Cortex of kidney (tissue), 1 donor: ENCODE measurements at places on chromosomes 5 and 9.

GRCh38 chr9:136201609-136202453, 3.1 kb downstream of the LHX3 start:
- DNase-seq = no peak

GRCh38 chr9:133701981-133702797, 36.0 kb downstream of the SARDH start:
- no peak for DNase-seq

DNA sequence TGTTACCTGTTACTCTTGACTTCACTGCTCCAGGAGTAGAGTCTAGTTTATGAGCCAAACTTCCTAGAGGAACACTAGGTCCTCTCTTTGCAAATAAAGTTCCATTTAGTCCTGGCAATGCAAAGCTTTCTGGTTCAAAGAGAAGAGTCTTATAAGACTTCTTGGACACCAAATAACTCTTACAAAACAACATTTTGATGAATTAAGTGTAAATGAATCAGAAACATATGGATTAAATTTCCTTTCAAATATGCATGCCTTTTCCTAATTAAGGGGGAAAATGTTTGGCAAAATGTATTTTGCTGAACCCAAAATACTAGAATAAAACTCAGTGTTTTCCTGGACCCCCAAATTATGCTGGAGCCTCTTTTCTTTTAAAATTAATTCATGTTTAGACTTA, 388.0 kb downstream of the FGF10 start:
- no peak for DNase-seq

DNA sequence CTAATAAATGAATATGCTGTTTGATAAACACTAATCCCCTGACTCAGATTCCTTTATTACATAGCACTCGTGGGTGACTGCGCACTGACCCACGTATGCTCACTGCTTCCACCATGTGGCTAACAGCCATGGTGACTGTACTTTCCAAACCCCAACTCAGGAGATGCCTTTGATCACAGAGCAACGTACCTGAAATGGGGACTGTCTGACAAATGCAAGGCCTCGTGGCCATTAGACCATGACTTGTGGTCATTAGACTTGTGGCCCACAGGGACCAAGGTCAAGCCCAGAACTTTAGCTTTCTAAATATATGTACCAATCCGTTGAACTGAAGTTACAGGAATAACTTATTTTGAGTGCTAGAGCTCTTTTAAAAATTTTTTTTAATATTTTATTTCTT, 46.6 kb downstream of the CYFIP2 start:
- DNase-seq = no peak

GRCh38 chr5:93915142-93915553, 173.7 kb upstream of the POU5F2 start:
- DNase-seq = no peak

DNA sequence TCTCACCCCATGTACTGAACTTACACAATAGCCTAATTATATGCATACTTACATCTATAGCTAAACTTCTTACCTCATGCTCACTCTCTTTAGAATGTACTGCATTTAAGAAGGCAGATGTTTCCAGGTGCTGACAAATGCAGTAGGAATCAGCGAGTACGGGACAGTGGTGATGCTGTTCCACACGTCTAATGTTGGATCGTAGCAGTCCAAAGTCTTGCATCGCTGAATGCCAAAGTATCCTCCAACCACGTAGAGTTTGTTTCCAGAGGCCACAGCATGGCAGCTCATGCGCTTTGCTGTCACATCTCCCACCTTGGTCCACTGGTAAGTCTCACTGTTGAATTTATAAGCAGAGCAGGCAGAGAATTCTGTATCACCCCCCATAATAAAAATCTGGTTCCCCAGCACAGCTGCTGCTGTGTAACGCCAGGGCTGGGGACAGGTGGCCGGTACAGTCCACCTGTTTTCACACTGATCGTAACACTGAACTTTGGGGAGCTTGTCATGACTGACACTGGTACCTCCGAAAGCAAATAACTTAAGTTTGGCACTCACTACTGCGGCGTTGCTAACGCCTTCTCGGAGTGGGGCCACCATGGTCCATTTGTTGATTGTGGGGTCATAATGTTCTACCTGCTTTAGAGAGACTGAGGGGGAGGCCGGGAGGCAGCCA, 5.8 kb downstream of the ENC1 start:
- DNase-seq = no peak
